ENCODE measurements at places on chromosomes 7 and 10. TPM values are rescaled to one million over a fixed set of nuclear protein-coding genes. Genes with fewer than 3 reads are reported as not detected.

DNA sequence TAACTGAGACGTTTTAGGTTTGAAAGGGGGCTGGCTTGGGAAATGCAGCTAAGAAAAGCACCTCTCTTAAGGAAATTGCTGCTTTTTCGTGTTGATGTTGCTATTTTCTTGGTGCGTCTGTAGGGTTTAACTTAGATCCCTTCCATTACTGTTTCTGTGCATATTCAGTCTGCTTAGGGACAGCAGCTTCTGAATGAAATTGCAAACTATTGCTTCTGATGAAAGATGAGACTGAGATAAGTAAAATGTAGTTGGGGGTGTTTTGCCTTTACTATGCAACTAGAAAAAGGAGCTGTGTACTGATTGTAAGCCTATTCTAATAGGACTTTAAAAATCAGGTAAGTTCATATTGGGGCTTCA, 772 bp downstream of the HDAC9 start:
- DNase-seq = no peak

- DNase-seq = peak; percentile 28
Observed at GRCh38 chr10:128165536-128165935, 39.3 kb upstream of the MKI67 start.

DNA sequence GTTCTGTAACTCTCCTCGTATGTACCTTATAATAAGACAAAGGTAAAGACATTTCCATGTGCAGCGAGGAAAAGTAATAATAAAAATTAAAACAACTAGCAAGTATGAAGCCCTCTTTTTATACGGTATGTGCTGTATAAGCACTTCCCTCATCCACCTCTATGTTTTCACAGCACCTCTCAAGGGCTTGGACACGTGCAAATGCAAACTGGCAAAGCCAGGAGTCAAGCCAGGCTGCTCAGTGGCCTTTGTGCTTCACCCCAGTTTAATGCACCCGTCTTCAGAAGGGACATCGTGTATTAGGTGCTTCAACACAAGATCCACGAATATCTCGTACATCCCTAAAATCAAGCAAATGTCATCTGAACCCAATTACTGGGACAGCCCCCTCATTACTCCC, 1.3 kb upstream of the DGKI start:
- DNase-seq = no peak

DNA sequence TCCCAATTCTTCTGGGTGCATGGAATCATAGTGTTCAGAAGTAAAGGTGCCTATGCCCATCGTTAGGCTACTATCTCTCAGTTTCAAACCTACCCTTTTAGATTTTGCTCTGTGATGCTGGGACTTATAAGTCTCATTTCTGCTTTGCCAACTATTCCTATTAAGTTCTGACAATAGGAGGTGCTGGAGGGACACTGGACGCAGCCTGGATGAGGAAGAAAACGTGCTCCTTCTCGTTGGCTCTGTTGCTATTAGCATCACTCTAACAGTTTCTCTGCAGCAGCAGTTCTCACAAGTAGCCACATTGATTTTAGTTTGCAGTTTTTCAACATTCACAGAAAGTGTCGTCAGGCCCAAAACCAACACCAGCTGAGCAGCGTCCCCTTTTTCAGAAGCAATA, 72.4 kb downstream of the ABCC2 start:
- DNase-seq = no peak

DNA sequence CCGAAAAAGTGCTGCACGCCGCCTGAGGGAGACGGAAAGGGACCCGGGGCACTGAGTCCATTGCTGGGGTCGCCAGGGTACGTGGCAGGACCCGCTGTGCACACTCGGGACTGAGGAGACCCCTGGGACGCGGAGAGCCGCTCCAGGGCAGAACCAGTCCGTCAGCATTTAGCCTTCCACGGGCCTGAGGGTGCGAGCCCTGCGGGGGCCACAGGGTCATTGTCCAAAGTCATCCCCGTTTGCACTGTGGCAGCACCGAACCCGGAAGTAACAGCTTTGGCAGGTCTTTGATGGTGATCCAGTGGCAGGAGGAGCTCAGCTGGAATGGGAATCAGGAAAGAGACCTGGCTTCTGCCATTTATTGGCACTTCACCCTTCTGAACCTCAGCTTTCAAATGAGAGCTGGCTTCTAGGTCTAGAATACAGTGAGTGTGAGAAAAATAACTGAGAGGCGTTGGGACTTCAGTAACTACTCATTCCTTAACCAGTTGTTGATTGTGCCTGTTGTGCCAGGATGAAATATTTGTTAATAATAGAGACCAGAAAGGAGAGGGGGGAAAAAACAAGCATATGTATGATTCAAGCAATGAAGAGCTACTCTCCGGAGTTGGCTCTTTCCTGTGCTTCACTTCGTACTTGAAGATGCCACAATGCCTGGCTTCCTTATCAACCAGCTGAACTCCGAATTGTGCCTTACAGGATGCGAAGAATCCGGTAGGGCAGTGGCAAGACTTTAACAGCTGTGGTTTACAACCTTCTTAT, 811 bp upstream of the ARHGAP12 start:
- DNase-seq = peak; percentile 54

GRCh38 chr7:17069146-17069545, 187.4 kb upstream of the AGR3 start:
- no peak for DNase-seq

- DNase-seq = no peak
Observed at GRCh38 chr7:84076219-84076618, 118.4 kb downstream of the SEMA3A start.

- DNase-seq = no peak
Observed at GRCh38 chr10:15035385-15036301, 8.1 kb upstream of the OLAH start.

GRCh38 chr7:89023877-89024276, 228.3 kb upstream of the TEX47 start:
- no peak for DNase-seq

GRCh38 chr10:70350501-70350900, 31.9 kb downstream of the LRRC20 start:
- no peak for DNase-seq

- no peak for DNase-seq
Observed at GRCh38 chr7:116912269-116912909, 40.9 kb upstream of the ST7 start.

DNA sequence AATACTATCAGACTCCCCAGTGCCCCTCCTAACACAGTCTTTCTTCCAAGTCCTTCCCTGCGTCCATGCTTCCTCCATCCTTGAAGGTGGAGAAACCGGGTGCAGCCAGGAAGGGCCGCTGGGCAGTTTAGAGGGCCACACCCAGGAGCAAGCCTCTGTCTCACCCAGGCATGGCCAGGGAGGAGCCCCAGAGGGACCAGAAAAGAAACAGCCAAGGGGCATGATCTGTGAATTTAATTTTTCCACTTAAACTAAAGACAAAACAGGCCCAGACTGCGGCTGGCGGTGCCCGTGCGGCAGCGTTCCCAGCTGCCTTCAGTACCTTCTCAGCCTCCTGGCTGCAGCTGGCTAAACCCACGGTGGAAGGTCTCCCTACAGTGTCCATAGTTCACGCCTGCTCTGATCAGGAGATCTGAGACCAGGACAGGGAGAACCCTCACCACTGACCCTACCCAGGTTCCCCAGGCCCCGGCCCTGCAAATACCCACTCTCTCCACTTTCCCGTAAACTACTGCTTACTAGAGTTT, 12.9 kb downstream of the UNCX start:
- DNase-seq = no peak

DNA sequence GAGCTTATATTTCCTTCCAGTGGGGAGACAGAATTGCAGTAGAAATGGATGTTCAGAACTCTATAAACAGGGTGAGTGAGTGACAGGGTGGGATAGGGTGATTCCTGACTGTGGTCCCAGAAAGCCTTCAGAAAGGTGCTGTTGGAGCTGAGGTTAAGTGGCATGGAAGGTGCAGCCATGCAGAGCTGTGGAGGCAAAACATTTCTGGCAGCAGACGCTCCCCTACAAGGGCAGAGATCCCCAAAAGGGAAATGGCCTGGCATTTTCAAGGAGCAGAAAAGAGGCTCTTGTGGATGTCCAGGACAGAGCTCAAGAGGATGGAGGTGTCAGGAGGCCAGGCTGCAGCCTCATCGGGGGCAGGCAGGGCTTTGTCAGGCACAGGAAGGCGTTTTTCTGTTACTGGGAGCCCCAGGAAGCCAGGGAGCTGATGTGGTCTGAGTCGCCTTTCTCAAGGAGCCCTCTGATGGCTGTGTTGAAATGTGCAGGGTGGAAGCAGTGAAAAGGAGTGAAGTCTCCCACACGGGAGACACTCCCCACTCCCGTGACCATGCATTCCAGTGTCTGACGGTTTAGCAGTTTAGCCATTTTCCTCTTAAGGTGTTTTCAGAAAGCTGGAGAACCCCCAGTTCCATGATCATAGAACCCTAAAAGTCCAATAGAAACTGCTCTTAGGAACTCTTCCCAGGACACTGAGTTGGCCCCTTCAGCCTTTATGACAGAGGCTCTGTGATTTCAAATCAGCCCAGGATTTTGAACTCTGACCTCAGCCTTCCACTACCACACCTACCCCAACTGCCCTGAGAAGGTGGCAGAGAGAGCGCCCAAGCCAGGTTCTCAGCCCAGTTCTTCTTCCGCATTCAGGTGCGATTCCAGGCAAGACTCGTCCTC, 96.2 kb downstream of the C10orf105 start:
- no peak for DNase-seq

GRCh38 chr7:140267381-140268226, 90.8 kb upstream of the KDM7A start:
- DNase-seq = no peak

DNA sequence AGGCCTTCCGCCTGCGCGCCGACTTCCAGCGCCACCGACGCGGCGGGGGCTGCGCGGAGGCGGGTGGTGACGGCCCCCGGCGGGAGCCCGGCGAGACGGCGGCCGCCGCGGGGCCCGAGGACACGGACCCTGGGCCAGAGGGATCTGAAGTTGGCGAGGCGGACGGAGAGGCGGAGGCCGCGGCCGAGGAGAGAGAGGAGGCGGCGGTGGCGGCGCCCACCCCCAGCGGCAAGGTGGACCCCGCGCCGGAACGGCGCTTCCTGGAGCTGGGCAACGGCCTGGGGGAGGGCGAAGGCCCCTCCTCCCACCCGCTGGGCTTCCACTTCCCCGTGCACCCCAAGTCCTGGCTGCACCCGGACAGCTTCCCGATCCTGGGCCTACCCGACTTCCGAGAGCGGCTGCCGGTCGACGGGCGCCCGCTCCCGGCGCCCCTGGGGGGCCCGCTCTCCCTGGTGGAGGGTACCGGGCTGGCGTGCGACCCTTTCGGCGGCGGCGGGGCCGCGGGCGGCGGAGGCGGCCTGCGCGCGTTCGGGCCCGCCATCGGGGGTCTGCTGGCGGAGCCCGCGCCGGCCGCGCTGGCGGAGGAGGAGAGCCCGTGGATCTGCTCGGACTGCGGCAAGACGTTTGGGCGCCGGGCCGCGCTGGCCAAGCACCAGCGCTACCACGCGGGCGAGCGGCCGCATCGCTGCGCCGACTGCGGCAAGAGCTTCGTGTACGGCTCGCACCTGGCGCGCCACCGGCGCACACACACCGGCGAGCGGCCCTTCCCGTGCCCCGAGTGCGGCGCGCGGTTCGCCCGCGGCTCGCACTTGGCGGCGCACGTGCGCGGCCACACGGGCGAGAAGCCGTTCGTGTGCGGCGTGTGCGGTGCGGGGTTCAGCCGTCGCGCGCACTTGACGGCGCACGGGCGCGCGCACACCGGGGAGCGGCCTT, 16.2 kb downstream of the ZNF316 start:
- DNase-seq = no peak

GRCh38 chr10:88979153-88979562, 11.4 kb upstream of the FAS start:
- DNase-seq = no peak

DNA sequence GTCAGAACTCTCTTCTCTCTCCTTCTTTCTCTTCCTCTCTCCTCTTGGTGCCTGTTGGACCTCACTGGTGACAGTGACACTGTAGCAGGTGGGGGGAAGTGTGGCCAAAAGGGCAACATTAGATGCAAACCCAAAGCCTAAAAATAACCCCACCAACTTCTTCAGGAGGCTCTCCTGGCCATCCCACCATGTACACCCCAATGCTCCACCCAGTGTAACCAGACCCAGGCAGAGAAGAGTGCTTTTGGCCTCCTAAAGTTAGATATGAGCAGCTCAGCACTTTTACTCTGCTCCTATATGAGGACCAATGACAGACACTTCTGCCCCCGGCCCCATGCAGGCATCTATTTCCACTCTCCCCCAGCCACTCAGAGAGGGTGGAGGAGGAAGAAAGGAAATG, 5.5 kb downstream of the MYOZ1 start:
- no peak for DNase-seq

- DNase-seq = no peak
Observed at GRCh38 chr10:36717118-36717517, 408.3 kb upstream of the ANKRD30A start.

- DNase-seq = no peak
Observed at GRCh38 chr10:44233561-44234482, 151.1 kb downstream of the CXCL12 start.

GRCh38 chr10:1154531-1155295, 98.5 kb downstream of the WDR37 start:
- peak; percentile 23 for DNase-seq

DNA sequence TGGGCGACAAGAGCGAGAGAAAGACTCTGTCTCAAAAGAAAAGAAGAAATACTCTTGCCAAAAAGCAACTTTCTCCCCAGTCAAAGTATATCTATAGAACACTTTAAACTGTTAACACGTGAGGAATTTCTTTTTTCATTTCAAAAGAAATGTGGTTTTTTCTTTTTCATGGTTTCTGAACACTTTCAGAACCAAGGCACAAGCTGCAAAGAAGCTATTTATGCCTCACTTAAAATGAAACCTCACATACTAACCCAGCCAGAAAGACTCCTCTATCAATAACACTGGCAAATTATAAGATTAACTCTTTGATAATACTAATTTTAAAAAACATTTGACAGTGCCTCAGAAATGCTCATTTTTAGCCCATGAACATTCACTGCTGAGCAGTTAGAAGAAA, 20.9 kb downstream of the TBX20 start:
- no peak for DNase-seq

DNA sequence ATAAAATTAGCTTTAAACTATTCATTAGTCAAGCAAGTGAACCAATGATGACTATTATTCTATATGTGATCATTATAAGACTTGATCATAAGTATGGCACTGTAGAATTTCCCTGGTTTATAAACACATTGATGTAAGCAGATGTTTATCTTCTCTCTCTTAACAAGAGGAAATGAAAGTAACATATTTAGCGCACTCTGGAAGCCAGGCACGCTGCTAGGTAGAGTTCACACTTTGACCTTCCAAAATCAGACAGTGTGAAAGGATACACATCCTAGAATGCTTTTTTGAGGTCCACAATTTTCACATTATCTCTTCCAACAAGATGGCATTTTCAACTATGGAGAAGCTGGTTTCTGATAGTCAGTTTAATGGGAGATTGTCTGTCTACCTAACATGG, 529.4 kb upstream of the IGFBP3 start:
- no peak for DNase-seq

- no peak for DNase-seq
Observed at GRCh38 chr10:42691361-42692120, 53.2 kb upstream of the ZNF33B start.

The VWC2 gene
- total RNA-seq = not detected

The COX15 gene
- total RNA-seq = 42.1 TPM

The NRAP gene
- not detected for total RNA-seq

The CYP17A1 gene
- total RNA-seq = not detected

The C7orf57 gene
- 0.15 TPM for total RNA-seq

The BAIAP2L1 gene
- 1.1 TPM for total RNA-seq

The HMX2 gene
- not detected for total RNA-seq

The NKX1-2 gene
- not detected for total RNA-seq

The SOSTDC1 gene
- total RNA-seq = not detected

The CUL1 gene
- total RNA-seq = 55.3 TPM

The CTTNBP2 gene
- not detected for total RNA-seq

The HEPACAM2 gene
- not detected for total RNA-seq

The PKD2L1 gene
- not detected for total RNA-seq

The SEMA4G gene
- 0.26 TPM for total RNA-seq

Measured in activated CD8-positive, alpha-beta memory T cell treated with anti-CD3 and anti-CD28 coated beads, Interleukin-2, amount 10 ng/mL, durations not matched to agents 7 days and 5 days (primary cell).